ENCODE measurements at places on chromosomes 11 and 22. TPM values are rescaled to one million over a fixed set of nuclear protein-coding genes. Genes with fewer than 3 reads are reported as not detected.

Gene SAAL1
- total RNA-seq: 14.7 TPM

Gene LMO2
- 2.5 TPM for total RNA-seq

GRCh38 chr22:26139310-26139709, 30.0 kb upstream of the SEZ6L start:
- no peak for DNase-seq

- no peak for DNase-seq
Observed at GRCh38 chr11:95082576-95083001, 7.1 kb upstream of the ENDOD1 start.

GRCh38 chr11:75498556-75499255, 27.0 kb downstream of the GDPD5 start:
- DNase-seq: no peak

GRCh38 chr11:64276653-64277431, 7.6 kb downstream of the BAD start:
- DNase-seq: no peak

- DNase-seq: no peak
Observed at GRCh38 chr11:84886344-84886743, 740.8 kb downstream of the DLG2 start.

GRCh38 chr11:114180301-114181055, 115.7 kb upstream of the NNMT start:
- no peak for DNase-seq

- DNase-seq: no peak
Observed at GRCh38 chr11:111422494-111423249, 43.6 kb upstream of the POU2AF1 start.

GRCh38 chr11:61783717-61784505, 8.5 kb downstream of the TMEM258 start:
- no peak for DNase-seq

GRCh38 chr11:43685440-43685839, 4.9 kb downstream of the HSD17B12 start:
- DNase-seq: no peak

GRCh38 chr22:42303396-42304323, 33.2 kb upstream of the TCF20 start:
- no peak for DNase-seq

DNA sequence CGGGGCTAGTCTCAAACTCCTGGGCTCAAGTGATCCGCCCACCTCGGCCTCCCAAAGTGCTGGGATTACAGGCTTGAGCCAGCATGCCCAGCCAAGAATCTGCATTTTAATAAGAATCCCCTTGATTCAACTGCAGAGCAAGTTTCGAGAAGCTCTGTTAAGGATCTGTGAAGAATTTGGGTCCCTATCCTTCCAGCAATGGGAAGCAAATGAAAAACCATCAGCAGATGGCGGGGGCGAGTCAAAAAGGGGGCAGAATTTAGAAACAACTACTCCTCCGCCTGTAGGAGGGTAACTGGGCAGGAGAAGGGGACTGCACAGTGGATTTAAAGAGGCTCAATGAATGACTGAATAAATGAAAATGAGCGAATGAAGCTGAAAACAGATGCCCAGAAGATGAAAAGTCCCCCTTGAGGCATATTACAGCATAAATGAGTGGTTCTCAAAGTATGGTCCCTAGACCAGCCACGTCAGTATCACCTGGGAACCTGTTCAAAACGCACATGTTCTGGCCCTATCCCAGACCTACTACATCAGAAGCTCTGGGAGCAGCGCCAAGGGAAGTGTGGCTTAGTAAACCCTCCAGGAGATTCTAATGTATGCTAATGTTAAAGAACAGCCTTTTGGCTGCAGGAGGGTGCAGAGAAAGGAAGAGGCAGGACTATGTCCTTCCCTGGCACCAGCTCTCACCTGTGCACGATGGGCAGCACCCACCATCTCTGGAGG, 15.0 kb downstream of the VWCE start:
- DNase-seq: no peak
